ENCODE measurements at places on chromosomes 4 and X.

- no peak for ATAC-seq
These were observed 3.3 kb upstream of the PDGFRA start for GRCh38 chr4:54225598-54226403.

GRCh38 chrX:102113367-102113766, 12.1 kb upstream of the TCEAL2 start:
- ATAC-seq: no peak

- ATAC-seq: no peak
These were observed 15.6 kb downstream of the ELF4 start for GRCh38 chrX:130094696-130095095.

DNA sequence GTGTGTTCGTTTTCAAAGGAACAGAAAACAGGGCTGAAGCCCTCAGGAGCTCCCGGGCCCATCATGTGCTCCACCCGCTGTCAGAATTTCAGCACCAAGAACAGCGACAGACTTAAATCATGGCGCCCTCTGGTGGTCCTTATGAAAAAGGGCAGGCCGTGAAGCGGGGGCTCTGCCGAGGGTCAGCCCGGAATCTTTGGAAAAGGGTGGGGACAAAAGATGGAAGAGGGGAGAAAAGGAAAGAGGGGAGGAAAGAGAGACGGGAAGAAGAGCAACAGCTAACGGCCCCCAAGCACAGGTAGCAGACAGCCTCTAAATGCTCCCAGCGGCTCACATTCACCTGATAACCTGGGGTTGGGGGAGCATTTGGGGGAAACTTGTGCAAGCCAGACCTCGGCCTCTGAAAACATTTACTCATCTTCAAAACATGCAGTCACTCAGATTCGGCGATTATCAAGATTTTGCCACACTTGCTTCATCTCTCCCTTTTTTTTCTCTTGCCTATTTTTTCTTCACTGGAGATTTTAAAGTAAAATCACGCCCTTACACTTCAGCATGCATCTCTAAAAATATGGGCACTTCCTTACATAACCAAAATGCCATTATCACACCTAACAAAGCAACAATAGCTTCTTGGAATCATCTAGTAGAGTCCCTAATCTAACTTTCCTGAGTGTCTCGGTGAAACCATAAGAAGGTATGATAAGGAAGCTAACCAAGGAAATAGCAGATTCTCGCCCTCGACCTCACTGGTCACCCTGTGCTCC, 28.1 kb upstream of the MAN2B2 start:
- ATAC-seq: peak; percentile 84
